Aorta (tissue), 5 donors: ENCODE measurements at places on chromosomes 7 and 10. TPM values are rescaled to one million over a fixed set of nuclear protein-coding genes. Genes with fewer than 3 reads are reported as not detected.

GRCh38 chr7:47293884-47294555 lies 287.9 kb downstream of the TNS3 start:
- no peak overlapping the region for H3K4me3 ChIP-seq
- peaks cover 2% of the 10 kb centered on the region for H3K4me1 ChIP-seq
- peaks cover 4% of the 10 kb centered on the region for H3K36me3 ChIP-seq

DNA sequence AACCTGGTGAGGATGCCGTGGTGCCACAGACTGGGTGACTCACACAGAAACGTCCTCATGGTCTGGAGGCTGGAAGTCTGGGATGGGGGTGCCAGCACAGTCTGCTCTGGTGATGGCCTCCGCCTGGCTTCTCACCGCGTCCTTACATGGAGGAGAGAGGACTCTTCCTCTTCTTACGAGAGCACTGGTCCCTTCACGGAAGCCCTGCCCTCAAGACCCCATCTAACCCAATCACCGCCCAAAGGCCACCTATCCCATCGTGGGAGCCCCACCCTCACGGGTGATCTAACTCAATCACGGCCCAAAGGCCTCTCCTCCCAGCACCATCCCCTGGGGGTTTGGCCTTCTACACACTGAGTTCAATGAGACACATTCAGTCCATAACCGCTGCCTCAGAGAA lies 137.7 kb downstream of the PTPRN2 start:
- H3K27me3 ChIP-seq, result no peaks in the 10 kb centered on the region
- no peak overlapping the region for H3K4me3 ChIP-seq
- no peak for DNase-seq
- no peaks in the 10 kb centered on the region for H3K4me1 ChIP-seq

Gene FAM131B
- 3.8 TPM for total RNA-seq

DNA sequence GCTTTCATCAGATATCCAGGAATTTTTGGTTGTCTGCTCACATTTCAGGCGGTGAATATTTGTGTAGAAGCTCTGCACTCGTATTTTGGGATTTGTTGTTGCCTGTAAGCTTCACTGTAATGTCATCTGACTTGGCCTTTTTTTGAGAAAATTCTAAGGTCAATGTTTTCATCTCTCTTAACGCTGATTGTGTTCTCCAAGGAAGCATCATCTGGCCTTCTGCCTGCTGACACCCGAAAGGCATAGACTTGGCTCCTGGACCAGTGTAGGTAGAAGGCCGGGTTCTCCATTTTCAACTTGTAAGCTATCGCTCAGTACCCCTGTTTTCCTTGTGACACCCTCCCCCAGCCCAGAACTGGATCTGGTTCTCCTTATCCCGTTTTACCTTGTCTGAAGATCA lies 44.2 kb downstream of the SLC13A1 start:
- no peak for DNase-seq
- H3K36me3 ChIP-seq, result no peaks in the 10 kb centered on the region
- H3K4me1 ChIP-seq, result no peaks in the 10 kb centered on the region
- no peak overlapping the region for H3K4me3 ChIP-seq

DNA sequence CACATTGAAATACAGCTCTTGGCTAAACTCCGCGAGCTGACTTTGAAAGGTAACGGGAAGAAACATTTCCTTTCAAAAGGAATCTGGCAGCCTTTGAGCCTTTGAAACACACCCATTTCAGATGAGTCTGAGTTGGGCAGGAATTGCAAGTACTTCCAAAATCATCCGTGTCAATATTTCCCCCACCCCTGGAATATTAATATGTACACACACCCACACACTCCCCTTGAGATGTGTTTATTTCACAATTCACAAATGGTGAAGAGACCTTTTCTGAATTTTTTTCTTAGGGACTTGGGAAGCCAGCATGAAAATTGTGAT lies 438.7 kb upstream of the NRP1 start:
- no peak overlapping the region for H3K4me3 ChIP-seq
- DNase-seq, result no peak
- H3K36me3 ChIP-seq, result no peaks in the 10 kb centered on the region
